ENCODE measurements at places on chromosomes 11 and 22.
A peak's percentile ranks its signal among the peaks of the same experiment; 100 is the strongest.

- no peak for DNase-seq
Measured at GRCh38 chr22:43473441-43473840, 61.6 kb downstream of the MPPED1 start.

- DNase-seq = peak; percentile 53
Measured at GRCh38 chr11:14578541-14578956, 58.4 kb upstream of the PSMA1 start.

- DNase-seq = no peak
Measured at GRCh38 chr22:25039754-25040153, 87.2 kb downstream of the KIAA1671 start.

DNA sequence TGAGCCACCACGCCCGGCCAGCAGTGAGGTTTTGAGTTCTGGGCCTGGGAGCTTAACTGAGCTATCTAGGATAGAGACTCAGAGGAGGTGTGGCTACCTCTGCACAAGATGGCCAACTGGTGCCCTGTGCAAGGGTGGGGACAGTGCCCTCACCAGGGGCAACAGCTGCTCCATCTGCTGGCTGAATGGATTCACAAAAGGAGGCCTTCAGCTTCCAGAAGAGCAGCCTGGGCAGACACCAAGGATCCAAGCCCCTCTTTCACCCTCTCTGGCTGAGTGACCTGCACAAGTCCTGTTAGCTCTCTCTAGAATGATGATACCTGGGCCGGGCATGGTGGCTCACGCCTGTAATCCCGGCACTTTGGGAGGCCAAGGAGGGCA lies 33.5 kb upstream of the BAIAP2L2 start:
- DNase-seq = no peak

DNA sequence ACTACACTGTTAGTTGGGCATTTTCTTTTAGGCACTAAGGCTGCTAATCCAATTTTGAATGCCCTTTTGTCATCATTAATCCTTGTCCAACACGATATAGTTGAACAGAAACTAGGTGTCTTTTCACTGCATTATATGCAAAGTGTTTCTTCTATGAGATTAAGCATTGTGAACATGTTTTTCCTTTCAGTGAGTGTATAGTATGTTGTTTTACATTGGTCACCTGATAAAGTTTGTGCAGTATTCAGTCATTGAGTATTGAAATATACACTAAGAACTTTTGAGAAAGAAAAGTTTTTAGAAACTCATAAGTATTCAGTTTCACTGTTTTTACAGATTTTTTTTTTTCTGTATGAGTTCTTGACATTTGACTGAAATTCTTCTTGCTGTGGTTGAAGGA lies 59.0 kb downstream of the ZC3H12C start:
- no peak for DNase-seq

- no peak for DNase-seq
Measured at GRCh38 chr22:38244106-38244505, 28.7 kb downstream of the TMEM184B start.

GRCh38 chr11:65478388-65479183 lies 20.3 kb upstream of the MALAT1 start:
- DNase-seq = no peak

DNA sequence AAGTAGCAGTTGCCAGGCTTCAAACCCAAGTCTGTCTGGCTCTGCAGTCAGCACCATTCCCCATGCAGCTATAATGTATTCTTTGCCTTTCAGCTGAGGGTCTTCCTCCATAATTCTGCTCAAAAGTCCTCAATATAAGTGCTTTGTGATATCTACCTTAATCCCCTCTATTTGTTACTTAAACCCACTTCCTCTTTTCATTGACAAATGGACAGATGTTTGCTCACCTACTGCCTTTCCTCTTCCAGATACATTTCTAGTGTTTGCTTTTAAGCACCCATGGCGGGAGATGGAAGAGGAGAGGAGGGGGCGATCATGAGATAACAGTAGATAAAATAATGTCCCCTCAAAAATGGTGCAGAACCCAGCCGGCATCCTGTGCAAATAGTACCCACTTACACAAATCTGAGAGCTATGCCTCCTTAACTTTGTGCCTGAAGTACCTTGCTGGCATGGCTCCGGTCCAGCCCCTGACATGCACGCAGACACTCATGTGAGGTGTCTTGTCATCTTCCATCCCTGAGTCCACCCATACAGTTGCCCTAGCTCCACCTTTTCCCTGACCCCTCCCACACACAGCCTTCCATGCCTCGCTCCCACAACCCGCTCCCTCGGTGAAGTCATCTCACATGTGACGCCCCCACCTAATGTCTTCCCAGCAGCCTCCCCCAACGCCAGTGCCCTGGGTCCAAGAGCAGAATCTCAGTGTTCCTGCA lies 109.6 kb downstream of the TRIM29 start:
- DNase-seq = no peak

- no peak for DNase-seq
Measured at GRCh38 chr11:2791139-2791520, 91.3 kb upstream of the KCNQ1OT1 start.

DNA sequence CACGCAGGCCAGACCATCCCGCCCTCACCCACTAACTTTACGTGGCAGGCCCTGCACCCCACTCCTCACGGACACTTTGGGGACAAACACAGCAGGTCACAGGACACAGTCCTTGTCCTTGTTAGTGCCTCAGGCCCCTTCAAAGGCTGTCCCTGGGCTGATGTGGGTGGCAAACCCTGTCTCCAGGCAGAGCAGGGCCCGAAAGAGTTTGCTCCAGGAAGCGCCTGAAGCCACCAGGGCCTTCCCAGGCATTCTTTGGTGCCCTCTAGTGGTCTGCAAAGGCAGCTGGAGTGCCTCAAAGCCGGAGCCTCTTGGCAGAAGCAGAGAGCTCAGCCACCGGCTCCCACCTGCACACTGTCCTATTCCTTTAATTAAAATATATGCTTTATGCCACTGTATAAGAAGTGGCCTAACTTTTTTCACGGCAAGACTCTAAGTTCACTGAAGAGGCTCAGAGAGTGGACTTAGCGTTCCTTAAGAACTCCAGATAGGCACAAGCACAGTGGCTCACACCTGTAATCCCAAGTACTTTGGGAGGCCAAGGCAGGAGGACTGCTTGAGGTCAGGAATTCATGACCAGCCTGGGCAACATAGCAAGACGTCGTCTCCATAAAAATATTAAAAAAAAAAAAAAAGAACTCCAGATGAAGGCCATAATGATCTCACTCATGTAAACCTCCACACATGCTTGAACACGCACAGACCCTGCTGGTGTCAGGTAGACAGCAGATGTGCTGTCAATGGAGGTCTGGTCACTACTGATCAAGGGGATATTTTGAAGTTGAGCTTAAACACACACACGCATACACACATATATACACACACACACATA lies 11.1 kb downstream of the TXN2 start:
- peak; percentile 29 for DNase-seq

GRCh38 chr11:19646308-19646707 lies 66.3 kb upstream of the NAV2 start:
- DNase-seq = no peak

GRCh38 chr11:92131289-92131865 lies 93.2 kb upstream of the FAT3 start:
- DNase-seq = no peak

- no peak for DNase-seq
Measured at GRCh38 chr11:20909995-20910726, 240.8 kb downstream of the NELL1 start.

DNA sequence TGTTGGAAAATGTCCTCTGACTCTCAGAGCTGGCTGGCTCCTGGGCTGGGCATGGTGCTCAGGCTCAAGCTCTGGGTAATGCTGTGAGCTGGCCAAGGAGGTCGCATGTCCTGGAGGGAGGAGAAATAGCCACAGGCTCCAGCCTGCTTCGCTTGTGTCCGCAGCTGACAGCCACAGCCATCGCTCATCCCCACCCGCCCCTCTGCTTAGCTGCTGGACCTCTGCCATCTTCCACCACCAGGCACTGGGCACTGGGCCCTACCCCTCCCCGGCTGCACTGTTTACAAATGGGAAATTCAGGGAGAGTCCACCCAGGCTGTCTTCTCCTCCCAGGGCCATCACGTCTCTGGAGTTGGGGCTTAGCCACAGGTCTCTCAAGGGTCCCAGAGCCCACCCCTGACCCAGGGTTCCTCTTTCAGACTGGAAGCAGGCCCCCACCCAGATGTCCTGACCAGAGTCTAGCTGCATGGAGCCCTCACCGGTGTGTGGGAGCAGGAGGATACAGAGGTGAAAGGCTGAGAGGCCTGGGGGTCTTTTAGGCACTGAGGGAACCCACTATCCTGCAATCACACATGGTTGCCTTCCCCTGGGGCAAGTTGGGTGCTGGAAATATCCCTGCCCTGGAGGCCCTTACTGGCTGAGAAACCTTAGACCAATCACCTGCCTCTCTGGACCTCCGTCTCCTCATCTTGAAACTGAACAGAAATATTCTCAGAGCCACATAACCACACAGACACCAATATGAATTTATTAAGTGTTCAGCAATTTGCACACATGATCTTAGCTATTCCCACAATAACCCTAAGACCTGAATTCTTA lies 62.7 kb downstream of the CD82 start:
- peak; percentile 70 for DNase-seq

DNA sequence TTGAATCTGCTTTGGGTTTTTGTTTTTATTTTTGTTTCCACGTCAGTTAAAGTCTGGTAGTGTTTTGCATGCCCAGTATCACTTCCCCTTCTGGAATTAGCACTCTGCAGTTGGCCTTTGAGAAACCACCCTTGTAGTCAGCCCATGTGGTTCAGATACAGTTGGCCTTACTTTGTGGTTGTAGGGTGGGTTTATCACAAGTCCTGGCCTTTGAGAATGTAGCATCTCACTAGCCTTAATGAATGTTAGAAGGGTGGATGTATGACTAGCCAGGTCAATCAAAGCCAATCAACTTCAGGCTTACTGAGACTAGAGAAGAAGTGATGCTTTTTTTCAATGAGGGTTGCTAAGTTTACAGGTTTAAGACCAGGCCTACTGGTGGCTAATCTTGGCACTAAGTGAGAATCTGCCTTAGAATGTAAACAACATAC lies 19.8 kb downstream of the ARL14EP start:
- no peak for DNase-seq

GRCh38 chr11:45017329-45017728 lies 66.6 kb upstream of the TP53I11 start:
- DNase-seq = no peak

DNA sequence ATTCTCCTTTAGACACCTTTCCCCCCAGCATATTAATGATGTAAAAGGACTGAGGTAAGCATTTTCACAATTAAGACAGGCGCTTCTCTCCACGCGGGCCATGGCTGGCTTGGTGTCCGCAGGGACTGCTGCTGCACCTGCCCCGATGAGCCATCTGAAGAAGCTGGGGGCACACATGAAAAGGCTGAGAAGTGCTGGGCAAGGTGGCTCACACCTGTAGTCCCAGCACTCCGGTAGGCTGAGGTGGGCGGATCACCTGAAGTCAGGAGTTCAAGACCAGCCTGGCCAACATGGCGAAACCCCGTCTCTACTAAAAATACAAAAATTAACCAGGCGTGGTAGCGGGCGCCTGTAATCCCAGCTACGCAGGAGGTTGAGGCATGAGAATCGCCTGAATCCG lies 21.3 kb downstream of the KRTAP5-6 start:
- no peak for DNase-seq

DNA sequence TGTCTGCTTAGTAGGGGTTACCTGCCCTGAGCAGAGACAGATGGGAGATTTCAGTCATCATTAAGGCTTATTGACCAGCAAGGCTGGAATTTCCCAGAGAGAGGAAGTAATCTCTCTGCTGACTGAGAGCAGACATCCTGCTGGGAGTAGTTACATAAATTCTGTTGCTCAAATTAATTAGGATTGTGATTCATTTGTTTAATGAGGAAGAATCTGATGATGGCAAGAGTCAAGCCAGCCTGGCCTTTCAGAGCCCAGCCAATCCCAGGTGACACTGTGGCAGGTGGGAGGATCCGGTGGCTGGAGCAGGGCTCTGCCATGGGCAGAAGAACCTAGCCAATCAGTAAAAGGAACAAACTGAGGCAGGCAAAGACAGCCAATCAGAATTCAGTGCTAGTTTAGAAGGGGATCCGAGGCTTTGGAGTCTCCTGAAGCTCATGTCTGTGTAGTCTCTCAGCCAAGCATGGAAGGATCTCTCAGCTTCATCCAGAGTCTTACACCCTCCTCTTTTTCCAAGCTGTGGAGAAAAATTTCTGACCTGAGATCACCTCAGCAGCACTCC lies 61.2 kb upstream of the CHST1 start:
- DNase-seq = no peak

DNA sequence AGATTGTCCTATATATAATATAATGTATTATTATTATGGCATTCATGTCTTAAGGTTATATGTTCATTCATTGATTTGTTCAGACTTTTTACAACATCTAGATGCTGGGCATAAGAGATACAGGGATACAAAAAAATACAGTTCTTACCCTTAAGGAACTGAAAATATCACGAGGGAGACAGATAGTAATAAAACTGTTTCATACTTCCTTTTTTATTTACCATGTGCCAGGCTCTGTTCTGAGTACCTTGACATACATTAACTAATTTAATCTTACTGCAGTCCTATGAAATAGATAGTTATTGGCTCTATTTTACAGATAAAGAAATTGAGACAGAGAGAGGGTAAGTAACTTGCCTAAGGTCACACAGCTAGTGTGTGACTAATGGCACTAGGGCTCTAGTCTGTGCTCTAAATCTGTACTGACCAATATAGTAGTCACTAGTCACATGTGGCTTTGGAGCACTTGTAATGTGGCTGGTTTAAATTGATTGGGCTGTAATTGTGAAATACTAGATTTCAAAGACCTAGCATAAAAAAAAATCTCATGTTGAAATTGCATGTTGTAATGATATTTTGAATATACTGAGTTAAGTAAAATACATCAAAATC lies 21.3 kb downstream of the TRIM44 start:
- no peak for DNase-seq

- DNase-seq = no peak
Measured at GRCh38 chr11:25615069-25615468, 716.9 kb upstream of the ANO3 start.

DNA sequence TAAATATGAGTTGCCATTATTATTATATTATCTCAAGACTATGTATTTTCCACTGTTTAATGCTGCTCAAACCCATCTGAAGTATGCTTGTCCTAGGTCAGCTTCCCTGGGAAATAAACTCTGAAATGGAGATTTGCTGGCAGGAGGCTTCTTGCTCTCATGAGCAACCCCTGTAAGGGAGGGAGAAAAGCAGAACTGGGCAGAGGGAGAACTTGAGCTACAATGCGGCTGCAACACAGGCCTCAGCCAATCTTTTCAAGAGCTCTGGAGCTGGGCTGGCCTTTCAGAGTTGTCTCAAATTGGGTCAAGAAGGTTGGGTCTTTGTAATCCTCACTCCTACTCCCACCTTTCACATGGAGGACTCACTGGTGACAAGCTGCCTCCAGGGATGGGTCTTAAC lies 412.6 kb downstream of the TENM4 start:
- DNase-seq = no peak

- DNase-seq = no peak
Measured at GRCh38 chr11:121716060-121716459, 263.3 kb upstream of the SORL1-AS1 start.

DNA sequence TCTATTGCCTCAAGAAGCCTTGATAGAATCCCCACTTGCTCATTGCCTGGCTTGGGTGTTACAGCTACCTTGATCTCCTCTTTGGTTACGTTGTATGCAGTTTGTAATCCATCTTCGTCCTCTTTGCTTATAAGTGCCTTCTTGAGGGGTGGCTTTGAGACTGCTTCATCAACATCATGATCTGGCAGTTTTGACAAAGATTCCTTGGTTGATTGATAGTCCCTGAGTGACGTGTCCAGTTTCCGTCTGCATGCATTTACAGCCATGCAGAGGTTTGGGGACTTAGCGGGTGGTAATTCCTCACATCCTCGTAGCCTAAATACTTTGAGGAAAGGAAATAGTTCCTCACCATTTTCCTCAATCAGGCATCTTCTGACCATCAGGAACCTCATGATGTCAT lies 23.1 kb downstream of the NEU3 start:
- DNase-seq = no peak

GRCh38 chr22:30680991-30681770 lies 13.5 kb upstream of the OSBP2 start:
- no peak for DNase-seq

Data from NCI-H748 treated with DMSO at 0.1 percent for 48 hours (cell line).